Small intestine (tissue), 16 donors: ENCODE measurements at places on chromosomes 4 and X. TPM values are rescaled to one million over a fixed set of nuclear protein-coding genes. Genes with fewer than 3 reads are reported as not detected.

ETDB gene
- polyA plus RNA-seq, result not detected

VEGFC gene
- 4.3 TPM for polyA plus RNA-seq

EDNRA gene
- 0.27 TPM for polyA plus RNA-seq

ACTRT1 gene
- polyA plus RNA-seq, result not detected

GAGE12J gene
- not detected for polyA plus RNA-seq

MTTP gene
- polyA plus RNA-seq, result 429 TPM

LGI2 gene
- not detected for polyA plus RNA-seq

PDK3 gene
- 16.0 TPM for polyA plus RNA-seq

GRCh38 chr4:176443117-176443516 is 123.4 kb downstream of the SPCS3 start:
- no peaks in the 10 kb centered on the region for H3K27me3 ChIP-seq
- no peak overlapping the region for H3K4me3 ChIP-seq
- no peak for DNase-seq
- no peak overlapping the region for H3K27ac ChIP-seq
- no peaks in the 10 kb centered on the region for H3K36me3 ChIP-seq

DNA sequence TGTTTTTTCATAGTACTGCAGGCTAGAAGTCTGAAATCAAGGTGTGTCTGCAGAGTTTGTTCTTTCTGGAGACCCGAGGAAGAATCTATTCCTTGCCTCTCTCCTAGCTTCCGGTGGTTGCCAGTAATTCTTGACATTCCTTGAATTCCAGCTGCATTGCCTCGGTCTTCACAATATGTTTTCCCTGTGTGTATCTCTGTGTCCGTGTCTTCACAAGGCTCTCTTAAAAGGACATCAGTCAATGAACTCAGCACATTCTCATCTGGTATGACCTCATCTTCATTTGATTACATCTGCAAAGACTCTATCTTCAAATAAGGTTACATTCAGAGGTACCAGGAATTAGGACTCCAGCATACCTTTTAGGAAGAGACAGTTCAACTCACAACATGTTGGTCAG is 163.4 kb downstream of the BANK1 start:
- H3K27ac ChIP-seq, result no peak overlapping the region
- H3K36me3 ChIP-seq, result no peaks in the 10 kb centered on the region
- no peak overlapping the region for H3K4me3 ChIP-seq
- H3K27me3 ChIP-seq, result no peaks in the 10 kb centered on the region
- no peaks in the 10 kb centered on the region for H3K4me1 ChIP-seq

- H3K36me3 ChIP-seq, result no peaks in the 10 kb centered on the region
- H3K4me3 ChIP-seq, result no peak overlapping the region
- no peak overlapping the region for H3K27ac ChIP-seq
- no peak for DNase-seq
These were observed 126.5 kb upstream of the WDFY3 start for GRCh38 chr4:85092943-85093342.

DNA sequence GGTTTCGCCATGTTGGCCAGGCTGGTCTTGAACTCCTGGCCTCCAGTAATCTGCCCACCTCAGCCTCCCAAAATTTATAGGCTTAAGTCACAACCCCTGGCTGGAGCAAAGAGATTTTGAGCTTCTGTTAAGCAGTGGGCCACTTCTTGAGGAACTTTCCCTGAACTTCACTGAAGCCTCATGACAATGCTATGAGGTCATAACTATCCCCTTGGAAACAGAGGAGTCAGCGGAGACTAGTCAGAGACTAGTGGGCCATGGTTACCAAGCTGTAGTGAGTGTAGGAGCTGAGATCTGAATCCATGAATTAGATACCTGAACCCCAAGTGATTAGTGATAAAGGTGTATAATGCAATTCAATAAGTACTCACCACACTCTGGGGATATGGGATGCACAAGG is 145.1 kb upstream of the MSX1 start:
- H3K4me3 ChIP-seq, result no peak overlapping the region
- no peaks in the 10 kb centered on the region for H3K4me1 ChIP-seq
- no peak for DNase-seq
- H3K27ac ChIP-seq, result no peak overlapping the region

- H3K4me1 ChIP-seq, result peaks cover 64% of the 10 kb centered on the region
- no peak overlapping the region for H3K4me3 ChIP-seq
- no peaks in the 10 kb centered on the region for H3K27me3 ChIP-seq
These were observed 41.8 kb downstream of the FNIP2 start for GRCh38 chr4:158810487-158811215.

GRCh38 chr4:146179784-146180370 is 4.4 kb downstream of the LSM6 start:
- H3K27ac ChIP-seq, result no peak overlapping the region
- DNase-seq, result no peak
- H3K27me3 ChIP-seq, result no peaks in the 10 kb centered on the region
- H3K4me1 ChIP-seq, result peaks cover 4% of the 10 kb centered on the region

DNA sequence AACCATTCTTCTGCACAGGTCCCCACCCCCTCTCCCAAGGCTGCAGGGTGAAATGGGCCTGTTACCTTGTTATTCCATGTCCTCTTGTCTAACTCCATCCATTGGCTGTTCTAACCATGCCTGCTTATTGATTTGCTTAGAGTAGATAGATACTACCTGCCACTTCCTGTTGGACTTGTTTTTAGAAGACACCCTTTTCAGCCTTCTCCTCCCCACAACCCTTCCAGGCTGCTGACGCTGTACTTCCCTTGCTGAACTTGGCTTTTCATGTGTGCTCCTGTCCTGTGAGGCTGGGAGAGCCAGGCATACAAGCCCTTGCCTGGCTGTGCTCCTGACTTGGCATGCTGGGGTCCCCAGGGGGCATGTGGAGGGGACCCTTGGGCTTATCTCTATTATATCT is 81.9 kb downstream of the AASDH start:
- H3K4me3 ChIP-seq, result no peak overlapping the region
- H3K4me1 ChIP-seq, result no peaks in the 10 kb centered on the region
- DNase-seq, result no peak
- H3K36me3 ChIP-seq, result peaks cover 58% of the 10 kb centered on the region

GRCh38 chr4:178296669-178297068 is 854.4 kb upstream of the AGA start:
- DNase-seq, result no peak
- no peak overlapping the region for H3K27ac ChIP-seq
- no peaks in the 10 kb centered on the region for H3K27me3 ChIP-seq
- H3K4me1 ChIP-seq, result no peaks in the 10 kb centered on the region
- no peaks in the 10 kb centered on the region for H3K36me3 ChIP-seq

- no peak for DNase-seq
- no peaks in the 10 kb centered on the region for H3K4me1 ChIP-seq
- H3K27me3 ChIP-seq, result no peaks in the 10 kb centered on the region
- no peaks in the 10 kb centered on the region for H3K36me3 ChIP-seq
- no peak overlapping the region for H3K4me3 ChIP-seq
- H3K27ac ChIP-seq, result no peak overlapping the region
These were observed 969.1 kb upstream of the PCDH10 start for GRCh38 chr4:132180020-132180427.

GRCh38 chrX:3811331-3812311 is 98.2 kb upstream of the PRKX start:
- peak; percentile 35 for DNase-seq
- H3K27ac ChIP-seq, result no peak overlapping the region

GRCh38 chrX:70762285-70762684 is 146.2 kb downstream of the TEX11 start:
- no peak overlapping the region for H3K27ac ChIP-seq
- H3K36me3 ChIP-seq, result no peaks in the 10 kb centered on the region
- no peak for DNase-seq
- no peaks in the 10 kb centered on the region for H3K4me1 ChIP-seq
- H3K4me3 ChIP-seq, result no peak overlapping the region
- H3K27me3 ChIP-seq, result no peaks in the 10 kb centered on the region

GRCh38 chr4:88649716-88650115 is 47.9 kb downstream of the NAP1L5 start:
- H3K27ac ChIP-seq, result no peak overlapping the region
- H3K4me3 ChIP-seq, result no peak overlapping the region
- no peaks in the 10 kb centered on the region for H3K27me3 ChIP-seq
- no peak for DNase-seq

- DNase-seq, result no peak
- no peaks in the 10 kb centered on the region for H3K27me3 ChIP-seq
- H3K4me1 ChIP-seq, result no peaks in the 10 kb centered on the region
- no peak overlapping the region for H3K4me3 ChIP-seq
These were observed 110.7 kb downstream of the CCSER1 start for GRCh38 chr4:90237751-90238530.

DNA sequence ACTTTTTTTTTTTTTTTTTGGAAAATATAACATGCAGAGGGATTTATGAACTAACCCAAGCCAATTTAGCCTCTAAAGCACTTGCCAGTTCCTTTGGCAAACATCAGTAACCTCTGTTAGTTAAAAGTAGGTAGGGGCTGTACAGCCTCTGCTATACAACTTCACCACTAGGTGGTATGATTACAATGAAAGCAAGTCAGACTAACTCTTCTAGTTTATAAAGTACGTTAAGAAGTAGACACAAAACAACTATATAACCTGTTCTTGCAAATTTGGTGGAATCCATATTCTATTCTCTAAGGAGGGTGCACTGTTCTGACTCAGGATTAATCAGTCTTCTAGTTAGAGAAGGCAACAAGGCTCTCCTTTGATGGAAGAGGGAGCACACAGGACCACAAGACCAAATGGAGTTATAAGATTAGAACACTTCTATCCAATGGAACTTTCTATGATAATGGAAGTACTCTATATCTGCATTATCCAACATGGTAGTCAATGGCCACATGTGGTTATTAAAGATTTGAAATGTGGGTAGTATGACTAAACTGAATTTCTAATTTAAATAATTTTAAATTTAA is 12.8 kb downstream of the AIMP1 start:
- H3K4me3 ChIP-seq, result no peak overlapping the region
- no peaks in the 10 kb centered on the region for H3K4me1 ChIP-seq
- H3K27me3 ChIP-seq, result no peaks in the 10 kb centered on the region
- H3K27ac ChIP-seq, result no peak overlapping the region
- peaks cover 9% of the 10 kb centered on the region for H3K36me3 ChIP-seq
- peak; percentile 51 for DNase-seq

DNA sequence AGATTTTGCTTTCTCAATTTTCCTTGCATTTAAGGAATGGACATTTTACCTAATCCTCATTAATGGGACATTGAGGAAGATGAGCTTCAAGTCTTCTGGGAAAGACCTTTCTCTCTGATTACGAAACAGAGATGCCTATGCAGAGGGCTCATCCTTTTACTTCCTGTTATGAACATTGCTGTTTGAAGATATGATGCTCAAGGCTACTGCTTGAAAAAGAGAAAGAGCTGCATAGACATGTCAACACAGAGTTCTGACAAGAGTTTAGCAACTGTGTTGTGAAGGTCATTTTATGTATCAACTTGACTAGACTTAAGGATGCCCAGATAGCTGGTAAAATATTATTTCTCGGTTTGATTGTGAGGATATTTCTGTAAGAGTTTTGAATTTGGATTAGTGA is 13.8 kb upstream of the GNPDA2 start:
- no peaks in the 10 kb centered on the region for H3K27me3 ChIP-seq
- no peak overlapping the region for H3K27ac ChIP-seq

- no peaks in the 10 kb centered on the region for H3K36me3 ChIP-seq
- no peak overlapping the region for H3K4me3 ChIP-seq
- no peaks in the 10 kb centered on the region for H3K27me3 ChIP-seq
- DNase-seq, result peak; percentile 70
- no peak overlapping the region for H3K27ac ChIP-seq
These were observed 147.2 kb upstream of the DKK2 start for GRCh38 chr4:107183155-107183774.

- H3K4me3 ChIP-seq, result no peak overlapping the region
- DNase-seq, result no peak
- H3K27ac ChIP-seq, result no peak overlapping the region
- H3K27me3 ChIP-seq, result no peaks in the 10 kb centered on the region
- H3K4me1 ChIP-seq, result peaks cover 2% of the 10 kb centered on the region
These were observed 8.0 kb downstream of the ARHGEF38 start for GRCh38 chr4:105560421-105560848.

GRCh38 chr4:37742149-37742548 is 56.0 kb upstream of the RELL1 start:
- DNase-seq, result no peak
- no peaks in the 10 kb centered on the region for H3K36me3 ChIP-seq
- H3K4me3 ChIP-seq, result no peak overlapping the region
- no peaks in the 10 kb centered on the region for H3K4me1 ChIP-seq
- no peak overlapping the region for H3K27ac ChIP-seq

DNA sequence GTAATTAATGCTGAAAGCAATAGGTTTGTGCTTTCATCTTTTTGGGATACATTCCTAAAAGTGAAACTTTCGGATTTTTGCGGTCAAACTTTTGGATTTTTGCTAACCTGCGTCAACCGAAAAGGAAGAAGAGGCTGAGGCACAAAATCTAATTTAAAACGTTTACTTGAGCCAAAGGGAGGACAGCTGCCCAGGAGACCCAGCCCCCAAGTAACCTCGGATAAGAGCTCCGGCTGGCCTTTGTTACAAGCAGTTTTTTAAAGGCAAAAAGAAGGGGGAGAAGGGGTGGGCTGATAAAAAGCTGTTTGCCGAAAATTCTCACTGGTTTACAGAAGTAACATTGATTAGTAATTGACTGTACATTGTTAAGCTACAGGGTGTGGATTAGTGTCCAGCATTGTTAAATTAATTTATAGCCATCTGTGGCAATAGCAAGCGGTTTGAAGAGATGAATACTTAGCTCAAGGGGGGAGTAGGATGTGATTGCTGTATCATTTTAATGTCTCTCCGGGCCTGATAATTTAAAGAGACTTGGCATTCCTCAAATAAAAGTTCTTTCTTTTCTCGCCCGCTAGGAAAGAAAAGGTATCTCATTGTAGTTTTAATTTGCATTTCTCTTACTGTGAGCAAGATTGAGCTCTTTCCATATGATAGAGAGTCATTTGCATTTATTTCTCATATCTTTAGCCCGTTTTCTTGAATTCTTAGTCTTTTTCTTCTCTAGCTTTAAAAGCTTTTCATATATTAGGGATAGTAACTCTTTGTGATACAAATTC is 59.1 kb upstream of the USP9X start:
- no peak overlapping the region for H3K4me3 ChIP-seq
- no peaks in the 10 kb centered on the region for H3K27me3 ChIP-seq
- peaks cover 13% of the 10 kb centered on the region for H3K4me1 ChIP-seq

DNA sequence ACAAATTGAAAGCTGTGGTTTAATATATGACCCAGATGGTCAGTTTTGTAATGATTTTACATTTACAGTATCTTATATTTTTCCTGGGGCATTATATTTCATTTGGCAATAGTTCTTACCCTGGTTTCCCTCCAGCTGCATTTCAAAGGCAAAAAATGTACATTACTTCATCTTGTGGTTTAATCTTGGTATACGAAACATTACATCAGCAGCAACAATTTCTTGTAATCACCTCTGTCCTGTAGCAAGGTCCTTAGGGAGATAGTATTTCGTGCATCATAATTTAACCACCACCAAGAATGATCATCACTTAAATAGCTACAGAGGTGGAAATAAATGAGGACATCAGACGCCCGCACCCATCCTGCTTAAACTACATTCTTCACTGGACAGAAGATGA is 48.8 kb downstream of the HS6ST2 start:
- H3K27me3 ChIP-seq, result no peaks in the 10 kb centered on the region
- no peaks in the 10 kb centered on the region for H3K36me3 ChIP-seq
- H3K4me1 ChIP-seq, result no peaks in the 10 kb centered on the region
- DNase-seq, result no peak
